Caco-2 (cell line): ENCODE measurements at places on chromosomes 3 and 15. TPM values are rescaled to one million over a fixed set of nuclear protein-coding genes. Genes with fewer than 3 reads are reported as not detected.

Gene CPLX3
- not detected in 2 replicates for total RNA-seq

Gene CHAC1
- 54.0 and 55.8 TPM in 2 replicates for total RNA-seq

Gene LCTL
- not detected in 2 replicates for total RNA-seq

Gene IL20RB
- total RNA-seq, result 5.5 and 6.9 TPM in 2 replicates

Gene GOLGA8T
- not detected in 2 replicates for total RNA-seq

Gene RAB6B
- 2.5 and 3.2 TPM in 2 replicates for total RNA-seq

Gene BCL2A1
- total RNA-seq, result not detected in 2 replicates

Gene ECE2
- not detected in 2 replicates for total RNA-seq

Gene DZIP1L
- total RNA-seq, result 1.6 and 2.4 TPM in 2 replicates

Gene CERS3
- total RNA-seq, result not detected in 2 replicates
